ENCODE measurements at places on chromosomes 3 and 15.

- no peaks in the 10 kb centered on the region for H3K27me3 ChIP-seq
- no peak overlapping the region for H3K4me3 ChIP-seq
These were observed 18.4 kb upstream of the TSEN2 start for GRCh38 chr3:12465836-12466225.

DNA sequence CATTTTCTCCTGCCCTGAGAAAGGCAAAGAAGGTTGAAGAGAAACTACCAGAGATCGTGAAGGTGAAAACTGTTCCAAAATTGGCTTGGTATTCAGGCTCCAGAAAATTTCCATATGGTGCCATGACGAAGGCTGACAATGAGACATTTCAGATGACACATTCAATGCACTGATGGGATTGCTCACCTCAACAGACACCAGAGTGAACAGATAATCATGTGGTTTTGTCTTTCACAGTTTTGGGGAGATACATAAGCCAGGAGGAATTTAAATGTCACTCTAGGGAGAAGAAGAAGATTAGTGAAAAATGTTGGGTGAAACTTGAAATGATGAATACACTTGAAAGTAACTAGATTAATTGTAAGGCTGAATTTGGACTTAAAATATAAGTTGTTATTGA, 339.7 kb upstream of the EPHA3 start:
- H3K36me3 ChIP-seq: peaks cover 2% of the 10 kb centered on the region
- no peaks in the 10 kb centered on the region for H3K27me3 ChIP-seq
- H3K4me1 ChIP-seq: no peaks in the 10 kb centered on the region
- no peak for DNase-seq
- no peak overlapping the region for H3K4me3 ChIP-seq

DNA sequence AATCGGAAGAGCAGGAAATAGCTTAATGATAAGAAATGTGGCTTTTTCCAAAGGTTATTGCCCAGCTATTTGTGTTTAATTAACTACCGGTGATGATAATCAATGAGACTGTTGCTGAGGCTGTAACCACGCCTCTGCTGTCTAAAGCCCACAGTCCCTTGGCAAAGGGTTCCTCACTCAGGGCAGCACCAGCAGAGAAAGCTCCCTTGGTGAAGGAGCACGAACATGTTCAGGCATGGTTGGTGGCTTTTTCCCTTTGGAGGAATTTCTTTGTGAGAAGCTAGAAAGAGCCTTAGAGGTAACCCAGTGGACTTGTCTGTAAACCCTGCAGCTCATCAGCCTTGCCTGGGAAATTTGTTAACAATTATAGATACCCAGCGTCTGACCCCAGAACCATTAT, 7.5 kb upstream of the ST6GAL1 start:
- no peaks in the 10 kb centered on the region for H3K36me3 ChIP-seq
- DNase-seq: no peak
- no peak overlapping the region for H3K4me3 ChIP-seq
- no peak overlapping the region for H3K27ac ChIP-seq
- peaks cover 11% of the 10 kb centered on the region for H3K4me1 ChIP-seq

DNA sequence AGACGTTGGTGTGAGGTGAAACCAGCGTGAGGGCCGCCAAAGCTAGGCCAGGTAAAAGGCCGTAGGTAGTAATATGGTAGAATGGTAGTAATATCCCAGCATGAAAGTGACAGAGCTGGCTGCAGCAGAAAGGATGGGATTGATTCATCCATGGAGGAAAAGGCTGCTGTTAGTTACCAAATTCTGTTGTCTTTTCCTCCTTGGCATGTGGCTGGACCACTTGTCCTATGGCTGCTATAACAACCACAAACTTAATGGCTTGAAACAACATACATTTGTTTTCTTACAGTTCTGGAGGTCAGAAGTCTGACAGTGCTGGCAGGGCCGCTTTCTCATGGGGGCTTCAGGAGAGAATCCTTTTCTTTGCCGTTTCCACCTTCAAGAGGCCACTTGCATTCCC, 47.8 kb upstream of the CHST2 start:
- H3K36me3 ChIP-seq: no peaks in the 10 kb centered on the region
- no peak overlapping the region for H3K27ac ChIP-seq
- H3K4me3 ChIP-seq: no peak overlapping the region
- no peaks in the 10 kb centered on the region for H3K27me3 ChIP-seq

GRCh38 chr3:42014458-42014920, 52.6 kb upstream of the ULK4 start:
- H3K27me3 ChIP-seq: no peaks in the 10 kb centered on the region
- DNase-seq: no peak
- H3K36me3 ChIP-seq: no peaks in the 10 kb centered on the region
- peak overlapping the region; percentile 96 for H3K4me3 ChIP-seq
- peaks cover 38% of the 10 kb centered on the region for H3K4me1 ChIP-seq

GRCh38 chr3:157174290-157174648, 14.3 kb upstream of the CCNL1 start:
- peaks cover 13% of the 10 kb centered on the region for H3K36me3 ChIP-seq
- H3K27ac ChIP-seq: peak overlapping the region; percentile 89
- H3K4me1 ChIP-seq: peaks cover 24% of the 10 kb centered on the region
- peaks cover 5% of the 10 kb centered on the region for H3K27me3 ChIP-seq
- no peak for DNase-seq
- peak overlapping the region; percentile 95 for H3K4me3 ChIP-seq

- no peaks in the 10 kb centered on the region for H3K27me3 ChIP-seq
- no peak overlapping the region for H3K4me3 ChIP-seq
- DNase-seq: no peak
- no peak overlapping the region for H3K27ac ChIP-seq
- no peaks in the 10 kb centered on the region for H3K4me1 ChIP-seq
- H3K36me3 ChIP-seq: no peaks in the 10 kb centered on the region
These were observed 156.2 kb downstream of the FGF12 start for GRCh38 chr3:192570821-192571791.

DNA sequence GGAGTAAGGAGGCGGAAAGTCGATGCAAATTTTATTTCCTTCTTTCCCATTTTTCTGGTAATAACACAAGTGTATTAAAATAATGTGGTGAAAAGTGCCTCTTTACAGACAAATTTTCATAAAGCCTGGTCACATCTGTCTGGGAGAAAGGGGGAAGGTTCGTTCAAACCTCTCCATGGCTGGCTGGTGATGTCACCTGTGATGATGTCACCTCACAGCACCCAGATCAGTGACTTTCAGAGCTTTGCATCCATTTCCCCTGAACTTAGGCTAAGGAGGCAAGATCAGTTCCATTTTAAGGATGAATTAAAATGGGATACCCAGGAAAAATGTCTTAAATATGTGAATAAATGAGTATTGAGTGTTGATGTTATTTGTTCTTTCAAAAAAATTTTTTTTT, 34.1 kb downstream of the ATP10A start:
- H3K36me3 ChIP-seq: peaks cover 5% of the 10 kb centered on the region
- peaks cover 4% of the 10 kb centered on the region for H3K4me1 ChIP-seq
- no peaks in the 10 kb centered on the region for H3K27me3 ChIP-seq

- H3K36me3 ChIP-seq: no peaks in the 10 kb centered on the region
- H3K27ac ChIP-seq: no peak overlapping the region
- H3K27me3 ChIP-seq: no peaks in the 10 kb centered on the region
- no peaks in the 10 kb centered on the region for H3K4me1 ChIP-seq
These were observed 206.7 kb upstream of the PROK2 start for GRCh38 chr3:71991681-71992080.

GRCh38 chr3:62723914-62724217, 151.3 kb downstream of the CADPS start:
- H3K27ac ChIP-seq: no peak overlapping the region
- no peak for DNase-seq
- H3K36me3 ChIP-seq: no peaks in the 10 kb centered on the region
- H3K4me1 ChIP-seq: peaks cover 14% of the 10 kb centered on the region
- no peaks in the 10 kb centered on the region for H3K27me3 ChIP-seq

- no peak overlapping the region for H3K27ac ChIP-seq
- DNase-seq: no peak
- no peak overlapping the region for H3K4me3 ChIP-seq
These were observed 167.1 kb upstream of the PLSCR5 start for GRCh38 chr3:146772211-146772743.

- no peaks in the 10 kb centered on the region for H3K4me1 ChIP-seq
- no peak overlapping the region for H3K4me3 ChIP-seq
- H3K27ac ChIP-seq: no peak overlapping the region
- peaks cover 2% of the 10 kb centered on the region for H3K36me3 ChIP-seq
- no peaks in the 10 kb centered on the region for H3K27me3 ChIP-seq
These were observed 108.2 kb downstream of the ULK4 start for GRCh38 chr3:41853540-41854196.

- peaks cover 9% of the 10 kb centered on the region for H3K4me1 ChIP-seq
- peak within 1 kb of the TSS; percentile 79 for H3K27ac ChIP-seq
- peaks cover 2% of the 10 kb centered on the region for H3K36me3 ChIP-seq
- peak; percentile 65 for DNase-seq
- no peaks in the 10 kb centered on the region for H3K27me3 ChIP-seq
These were observed at the start of gene PYGO1 for GRCh38 chr15:55588070-55588814. Gene PYGO1 (minus strand): TSS chr15:55588345. CDS start chr15:55587883, 462 bp downstream.

DNA sequence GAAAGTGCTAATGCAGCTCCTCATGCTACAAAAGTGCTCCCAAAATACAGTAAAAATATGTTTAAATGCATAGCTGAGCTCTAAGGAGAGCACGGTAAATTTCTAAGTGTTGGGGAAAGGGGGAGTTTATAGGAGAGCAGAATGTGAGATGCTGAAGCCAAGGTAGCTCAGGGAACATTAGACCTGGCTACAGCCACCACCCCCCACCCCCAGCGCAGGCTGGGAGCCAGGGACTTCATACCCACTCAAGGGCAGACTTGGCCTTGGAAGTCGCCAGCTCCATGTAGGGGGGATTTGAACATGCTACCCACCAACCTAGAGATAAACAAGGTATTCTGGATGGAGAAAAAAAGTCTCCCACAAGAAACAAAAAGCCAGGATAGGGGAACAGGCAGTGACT, 142.2 kb downstream of the MEGF11 start:
- H3K27me3 ChIP-seq: peaks cover 50% of the 10 kb centered on the region
- H3K4me1 ChIP-seq: peaks cover 5% of the 10 kb centered on the region
- no peak overlapping the region for H3K4me3 ChIP-seq
- H3K27ac ChIP-seq: no peak overlapping the region
- DNase-seq: no peak

DNA sequence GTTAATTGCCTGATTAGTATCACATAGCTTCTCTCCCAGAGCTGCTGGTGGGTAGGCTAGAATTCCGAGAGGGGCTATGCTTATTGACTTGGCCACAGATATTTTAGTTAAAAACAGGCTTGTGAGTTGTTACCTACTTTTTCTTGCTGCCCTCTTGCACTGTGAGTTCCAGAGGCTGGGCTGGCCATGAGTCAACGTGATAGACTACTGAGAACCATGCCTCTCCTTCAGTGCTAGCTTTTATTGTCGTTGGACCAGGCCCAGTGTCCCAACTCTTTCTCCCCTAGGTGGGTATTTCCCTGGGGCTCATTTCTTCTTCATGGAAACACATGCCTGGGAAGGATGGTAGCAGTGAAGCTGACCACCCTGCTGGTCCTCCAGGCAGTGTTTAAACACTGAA, 20.4 kb upstream of the PCOLCE2 start:
- H3K27me3 ChIP-seq: no peaks in the 10 kb centered on the region
- no peak for DNase-seq
- no peak overlapping the region for H3K4me3 ChIP-seq
- H3K4me1 ChIP-seq: peaks cover 10% of the 10 kb centered on the region

GRCh38 chr3:58584690-58585004, 7.5 kb upstream of the FAM107A start:
- H3K4me1 ChIP-seq: peaks cover 60% of the 10 kb centered on the region
- peak overlapping the region; percentile 76 for H3K4me3 ChIP-seq
- no peaks in the 10 kb centered on the region for H3K36me3 ChIP-seq

GRCh38 chr3:14757153-14757700, 61.5 kb upstream of the FGD5 start:
- no peak for DNase-seq
- no peak overlapping the region for H3K4me3 ChIP-seq
- no peaks in the 10 kb centered on the region for H3K4me1 ChIP-seq
- peaks cover 12% of the 10 kb centered on the region for H3K27me3 ChIP-seq

DNA sequence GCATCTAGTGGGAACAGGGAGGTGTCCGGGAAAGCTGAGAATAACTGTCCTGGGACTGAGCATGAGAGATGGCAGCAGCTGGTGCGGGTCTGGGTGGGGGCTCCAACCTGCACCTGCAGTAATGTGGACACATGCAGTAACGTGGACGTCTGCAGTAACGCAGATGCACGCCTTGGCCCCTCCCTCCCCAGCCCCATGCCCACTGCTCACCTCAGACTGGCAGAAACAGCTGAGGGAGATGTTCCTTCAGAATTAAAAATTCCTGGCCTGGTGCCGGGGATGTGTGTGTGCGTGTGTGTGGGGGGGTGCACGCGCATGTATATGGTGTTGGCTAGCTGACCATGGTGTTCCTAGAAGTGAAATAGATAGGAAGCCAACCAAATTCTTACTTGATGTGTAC, 86.7 kb upstream of the OXTR start:
- H3K36me3 ChIP-seq: peaks cover 5% of the 10 kb centered on the region
- no peak overlapping the region for H3K4me3 ChIP-seq
- no peaks in the 10 kb centered on the region for H3K4me1 ChIP-seq
- H3K27ac ChIP-seq: no peak overlapping the region

GRCh38 chr3:38374221-38374620, 27.6 kb downstream of the XYLB start:
- no peaks in the 10 kb centered on the region for H3K4me1 ChIP-seq
- H3K27ac ChIP-seq: no peak overlapping the region
- peaks cover 16% of the 10 kb centered on the region for H3K36me3 ChIP-seq
- H3K4me3 ChIP-seq: no peak overlapping the region

DNA sequence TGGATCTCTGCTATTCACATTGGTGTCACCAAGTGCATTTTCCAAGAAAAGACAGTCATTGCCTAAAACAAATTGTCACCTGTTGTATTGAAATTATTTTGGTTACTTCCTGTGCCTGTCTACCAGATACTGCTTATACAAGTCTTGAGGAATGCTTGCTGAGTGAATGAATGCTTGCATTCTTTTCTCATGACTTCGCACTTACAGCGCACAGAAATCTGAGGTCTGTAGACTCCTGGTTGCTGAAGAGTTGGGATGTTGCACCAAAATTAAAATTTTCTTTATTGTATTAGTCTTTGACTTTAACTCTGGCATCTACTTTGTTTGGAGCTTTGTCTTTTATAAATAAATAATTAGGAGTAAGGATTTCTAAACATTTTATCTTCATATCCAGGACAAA, 28.4 kb downstream of the SH3GL3 start:
- no peak overlapping the region for H3K4me3 ChIP-seq
- H3K36me3 ChIP-seq: no peaks in the 10 kb centered on the region
- no peaks in the 10 kb centered on the region for H3K27me3 ChIP-seq
- no peak for DNase-seq
- no peak overlapping the region for H3K27ac ChIP-seq

DNA sequence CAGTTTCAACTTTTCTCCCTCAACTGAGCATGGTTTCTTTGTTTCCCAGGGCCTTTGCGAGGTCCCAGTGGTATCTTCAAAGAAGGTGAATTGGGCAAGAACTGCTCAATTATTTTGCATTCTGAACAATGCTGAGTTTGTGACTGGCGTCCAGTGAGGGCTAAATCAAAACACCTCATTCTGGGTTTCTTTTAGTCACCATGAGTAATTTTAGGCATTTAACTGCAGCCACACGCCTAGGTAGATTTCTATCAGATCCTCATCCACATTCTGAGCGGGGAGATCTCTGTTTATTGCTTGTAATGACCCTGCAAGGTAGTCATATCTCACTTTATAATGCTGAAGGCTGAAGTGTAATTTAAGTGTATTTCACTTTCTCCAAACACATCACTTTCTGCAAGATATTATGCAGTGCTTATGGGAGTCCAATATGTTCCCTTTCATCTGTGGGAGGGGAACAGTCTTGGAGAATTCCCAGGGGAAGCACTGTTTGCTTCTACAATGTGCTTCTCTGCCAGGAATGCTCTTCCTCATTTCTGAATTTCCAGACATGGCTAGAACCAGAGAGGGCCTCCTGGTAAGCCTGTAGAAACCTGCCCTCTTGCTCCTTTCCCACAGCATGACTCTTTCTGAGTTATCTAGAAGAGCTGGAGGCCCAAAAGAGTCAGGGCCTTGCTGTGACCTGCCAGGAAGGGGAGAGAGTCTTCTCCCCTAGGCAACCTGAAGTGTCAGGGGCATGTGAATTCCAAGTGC, 91.7 kb downstream of the FRMD4B start:
- peaks cover 60% of the 10 kb centered on the region for H3K4me1 ChIP-seq
- H3K4me3 ChIP-seq: no peak overlapping the region
- no peak for DNase-seq
- H3K27ac ChIP-seq: peak overlapping the region; percentile 5

Measured in neural crest cell (in vitro differentiated cells).